ENCODE measurements at places on chromosomes 7 and 10.

GRCh38 chr10:34499612-34500279 is 315.4 kb downstream of the PARD3 start:
- no peak for DNase-seq

DNA sequence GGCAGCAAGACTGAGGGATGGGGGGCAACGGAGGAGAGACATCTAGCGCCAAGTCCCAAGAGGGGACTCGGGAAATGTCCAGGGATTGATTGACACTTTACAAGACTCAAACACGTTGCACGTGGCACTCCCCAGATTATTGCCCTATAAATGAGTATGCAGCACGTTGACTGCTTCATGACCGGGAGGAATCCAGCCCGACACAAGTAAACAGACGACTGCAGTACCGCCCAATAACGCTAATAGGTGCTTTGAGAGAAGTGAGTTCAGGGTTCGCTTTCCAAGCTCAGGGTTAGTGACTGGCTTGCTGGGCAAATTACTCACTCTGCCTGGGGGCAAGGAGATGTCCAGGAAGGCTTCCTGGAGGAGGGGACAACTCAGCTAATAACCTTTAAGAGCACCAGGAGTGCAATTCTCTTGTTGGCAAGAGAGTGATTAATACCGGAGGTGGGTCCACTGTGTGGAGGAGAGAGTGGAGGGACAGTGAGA is 73.3 kb upstream of the MYL10 start:
- no peak for DNase-seq

GRCh38 chr7:22700559-22701002 is 26.4 kb upstream of the IL6 start:
- DNase-seq = no peak

- no peak for DNase-seq
Observed at GRCh38 chr10:77564731-77565589, 72.6 kb downstream of the KCNMA1 start.

GRCh38 chr7:43489257-43489656 is 93.7 kb upstream of the STK17A start:
- no peak for DNase-seq

GRCh38 chr10:128898133-128898915 is 568.7 kb upstream of the MGMT start:
- DNase-seq = no peak
